ENCODE measurements at places on chromosomes 5 and 9.

- no peak for DNase-seq
Measured at GRCh38 chr5:151078490-151079262, 2.2 kb downstream of the TNIP1 start.

DNA sequence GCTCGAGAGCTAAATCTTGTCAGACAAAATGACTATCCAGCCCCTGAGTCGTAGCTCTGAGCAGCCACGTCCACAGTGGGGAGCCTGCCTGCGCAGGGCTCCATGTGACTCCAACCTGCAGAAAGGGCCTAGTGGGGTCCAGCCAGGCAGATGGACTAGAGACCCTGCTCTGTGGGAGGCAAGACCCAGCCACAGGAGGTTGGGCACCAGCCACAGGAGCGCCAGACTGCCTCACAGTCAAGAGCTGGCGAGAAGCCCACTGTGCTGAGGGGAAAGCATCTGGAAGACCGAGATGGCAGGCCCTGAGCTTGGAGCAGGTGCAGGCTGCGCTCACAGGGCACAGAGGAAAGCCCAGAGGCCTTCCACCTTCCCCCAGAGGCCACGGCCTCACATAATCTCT lies 61.4 kb downstream of the C5orf15 start:
- DNase-seq, result no peak

DNA sequence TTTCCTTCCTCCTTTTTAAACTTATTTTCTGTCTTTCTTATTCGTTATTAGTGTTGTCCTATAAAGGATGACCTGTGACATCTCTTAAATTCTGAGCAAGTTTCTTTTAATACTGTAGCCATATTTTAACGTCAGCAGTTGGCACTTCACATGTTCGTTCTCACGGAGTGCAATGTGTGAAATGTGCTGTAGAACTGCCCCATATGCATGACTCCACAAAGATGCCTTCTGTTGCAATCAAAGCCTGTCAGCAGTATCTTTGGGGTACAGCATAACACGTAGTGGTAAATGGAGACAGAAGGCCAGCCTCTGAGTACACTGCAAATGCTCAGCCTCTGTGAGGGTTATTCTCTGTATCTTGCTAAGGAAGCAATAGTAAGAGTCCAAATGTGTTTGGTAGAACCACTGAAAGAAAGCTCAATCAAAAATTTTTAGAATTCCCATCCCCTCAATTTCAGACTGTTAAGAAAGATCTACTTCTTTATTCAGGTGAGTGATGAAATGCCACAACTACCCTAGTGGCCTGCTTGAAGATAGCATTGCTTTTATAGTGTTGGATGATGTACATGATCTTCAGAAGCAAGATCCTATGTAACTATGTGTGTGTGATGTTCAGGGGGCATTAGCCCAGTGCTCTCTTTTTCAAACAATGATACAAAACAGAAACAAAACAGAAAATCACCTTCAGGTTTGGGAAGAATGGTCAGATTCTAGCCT lies 277.7 kb downstream of the TMEM167A start:
- no peak for DNase-seq

DNA sequence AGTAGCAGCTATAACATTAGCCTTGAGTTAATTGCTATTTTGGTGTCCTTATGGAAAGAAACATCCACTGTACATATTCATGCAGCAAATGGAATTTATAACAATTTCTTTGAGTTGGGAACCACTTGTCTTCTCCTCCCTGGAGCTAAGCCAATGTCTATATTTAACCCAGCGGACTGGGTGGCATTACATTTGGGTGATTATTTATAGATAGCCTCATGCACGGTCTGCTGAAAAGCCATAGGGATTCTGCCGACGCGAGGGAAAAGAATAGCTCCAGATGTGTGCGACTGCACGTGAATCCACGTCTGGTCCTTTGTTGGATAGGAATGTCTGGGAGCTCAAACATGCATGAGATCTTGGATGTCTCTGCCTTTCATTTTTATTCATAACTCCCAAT lies 157.5 kb upstream of the BRINP1 start:
- no peak for DNase-seq

- no peak for DNase-seq
Measured at GRCh38 chr9:111284703-111285102, 45.3 kb downstream of the OR2K2 start.

DNA sequence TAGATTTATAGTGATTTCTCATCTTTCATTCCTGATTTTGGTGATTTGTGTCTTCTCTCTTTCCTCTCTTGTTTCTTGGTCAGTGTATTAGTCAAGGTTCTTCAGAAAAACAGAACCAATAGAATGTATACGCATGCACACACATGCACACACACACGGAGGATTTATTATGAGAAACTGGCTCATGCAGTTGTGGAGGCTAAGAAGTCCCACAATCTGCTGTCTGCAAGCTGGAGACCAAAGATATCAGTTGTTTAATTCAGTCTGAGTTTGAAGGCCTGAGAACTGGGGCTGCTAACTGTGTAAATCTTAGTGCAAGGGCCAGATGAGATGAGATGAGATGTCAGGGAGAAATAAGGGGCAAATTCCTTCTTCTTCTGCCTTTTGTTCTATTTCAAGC lies 5.7 kb upstream of the RPS23 start:
- DNase-seq, result no peak

GRCh38 chr9:109590966-109591365 lies 92.9 kb upstream of the PTPN3 start:
- no peak for DNase-seq

DNA sequence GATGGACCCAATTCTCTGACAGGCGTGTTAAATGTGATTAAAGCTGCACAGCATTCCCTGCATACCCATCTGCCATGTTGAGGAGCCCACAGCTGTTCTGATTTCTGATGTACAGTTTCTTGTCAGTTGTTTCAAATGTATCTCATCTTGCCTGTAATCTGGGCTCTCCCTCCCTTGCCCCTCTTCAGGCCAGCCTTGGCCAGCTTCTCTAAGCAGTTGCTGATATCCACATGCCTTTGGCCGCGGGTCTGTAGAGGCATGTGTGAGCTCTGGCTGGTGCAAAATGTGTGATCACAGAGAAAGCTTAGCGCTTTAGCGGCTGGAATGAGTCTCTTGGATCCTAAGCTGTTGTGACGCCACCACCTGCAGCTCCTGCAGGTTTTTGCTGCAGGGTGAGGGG lies 332.0 kb downstream of the MLLT3 start:
- DNase-seq, result no peak

DNA sequence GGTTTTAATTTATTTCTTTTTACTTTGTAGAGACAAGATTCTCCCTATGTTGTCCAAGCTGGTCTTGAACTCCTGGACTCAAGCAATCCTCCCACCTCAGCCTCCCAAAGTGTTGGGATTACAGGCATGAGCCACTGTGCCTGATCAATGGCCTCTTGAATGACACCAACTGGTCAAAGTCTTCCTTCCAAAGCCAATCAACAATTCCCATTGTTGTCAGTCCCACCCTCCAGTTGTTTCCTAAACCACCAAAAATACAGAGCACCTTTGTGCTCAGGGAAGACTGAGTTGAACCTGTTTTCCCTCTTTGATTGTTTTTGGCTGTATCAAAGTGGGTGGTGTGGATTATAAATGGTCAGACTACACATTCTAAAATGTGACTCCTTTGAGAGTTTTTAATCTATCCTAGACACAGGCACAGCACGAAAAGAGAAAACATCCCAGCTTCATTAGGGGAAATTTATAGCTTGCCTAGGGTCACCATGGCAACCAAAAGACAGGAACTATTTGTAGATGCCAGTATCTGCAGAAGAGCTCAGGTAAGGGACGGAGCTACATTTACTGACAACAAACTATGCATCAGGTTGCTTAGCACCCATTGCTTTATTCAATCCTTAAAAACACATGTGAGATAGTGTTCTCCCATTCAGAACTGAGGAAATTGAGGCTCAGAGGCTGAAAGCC lies 27.6 kb upstream of the ATP6V1G1 start:
- no peak for DNase-seq

DNA sequence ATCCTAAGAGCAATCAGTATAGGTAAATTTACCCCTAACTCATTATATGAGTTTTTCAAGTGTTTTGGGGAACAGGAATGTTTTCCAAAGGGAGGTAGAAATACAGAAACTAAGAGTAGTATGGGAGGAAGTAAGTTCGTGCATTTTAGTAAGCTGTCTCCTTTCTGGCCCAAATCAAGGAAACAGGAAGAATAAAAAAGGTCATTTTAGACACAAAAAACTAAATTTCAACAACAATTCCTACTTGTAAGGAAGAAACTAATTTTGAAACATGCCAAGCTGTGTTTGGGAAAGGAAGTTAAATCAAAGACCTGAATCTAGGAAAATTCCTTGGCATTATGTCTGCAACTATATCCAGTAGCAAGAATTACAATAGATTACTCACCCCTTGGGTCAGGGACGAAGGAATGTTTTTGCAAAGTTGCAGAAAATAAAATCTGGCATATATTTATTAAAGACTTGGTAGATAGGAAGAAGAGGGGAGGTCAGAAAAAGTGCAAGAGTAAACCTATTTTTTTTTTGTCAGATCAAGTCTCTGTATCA lies 6.5 kb upstream of the RPS6 start:
- no peak for DNase-seq

DNA sequence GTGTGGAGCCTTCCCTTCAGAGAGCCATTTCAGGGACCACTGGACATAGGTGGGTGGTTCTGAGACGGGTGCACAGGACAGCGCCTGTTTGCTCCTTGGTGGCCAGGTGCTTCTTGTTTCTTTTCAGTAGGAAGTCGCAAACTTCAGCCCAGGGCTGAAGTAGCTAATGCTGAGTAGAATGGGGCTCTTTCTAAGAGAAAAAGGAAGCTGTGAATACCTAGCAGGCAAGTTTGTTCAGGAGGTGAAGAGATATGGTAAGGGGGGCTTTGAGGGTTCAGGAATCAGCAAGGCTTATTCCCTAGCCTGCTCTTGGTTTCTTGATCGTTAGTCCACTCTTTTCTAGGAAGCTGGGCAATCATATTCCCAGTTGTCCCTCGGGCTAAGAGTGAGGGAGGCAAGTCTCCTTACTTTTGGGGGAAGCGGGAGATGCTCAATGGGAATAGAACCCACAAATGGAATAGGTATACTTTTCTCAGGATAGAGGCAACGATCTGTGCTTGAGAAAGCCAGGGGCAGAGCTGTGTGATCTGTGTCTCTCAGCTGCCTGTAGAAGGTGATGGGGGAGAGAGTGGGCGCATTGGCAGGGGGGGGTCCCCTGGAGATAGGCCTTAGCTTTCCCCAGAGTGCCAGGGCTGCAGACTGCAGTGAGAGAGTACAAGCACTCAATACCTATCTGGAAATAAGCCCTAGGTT lies 1.9 kb upstream of the PURA start:
- DNase-seq, result no peak

Data from fibroblast of skin of right quadriceps (primary cell).